Activated naive CD4-positive, alpha-beta T cell treated with Interleukin-2 at 50 U/mL for 16 hours (primary cell): ENCODE measurements at places on chromosomes 13 and 19.

DNA sequence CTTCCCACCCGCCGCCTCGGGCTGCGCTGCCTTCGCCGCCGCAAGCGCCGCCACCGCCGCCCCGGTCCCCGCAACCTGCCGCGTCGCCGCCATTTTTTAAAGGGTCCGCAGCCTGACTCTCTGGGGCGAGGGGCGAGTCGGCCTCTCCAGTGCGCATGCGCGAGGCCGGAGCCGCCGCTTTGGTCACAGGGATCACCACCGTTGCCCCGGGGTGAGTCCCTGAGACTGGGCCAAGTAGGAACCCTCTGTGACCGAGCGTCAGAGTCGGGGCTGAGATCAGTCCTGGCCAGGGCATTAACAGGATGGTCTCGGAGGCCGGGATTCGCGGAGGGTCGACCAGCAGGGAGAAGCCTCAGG, 42.6 kb downstream of the ZNF146 start:
- DNase-seq, result no peak

DNA sequence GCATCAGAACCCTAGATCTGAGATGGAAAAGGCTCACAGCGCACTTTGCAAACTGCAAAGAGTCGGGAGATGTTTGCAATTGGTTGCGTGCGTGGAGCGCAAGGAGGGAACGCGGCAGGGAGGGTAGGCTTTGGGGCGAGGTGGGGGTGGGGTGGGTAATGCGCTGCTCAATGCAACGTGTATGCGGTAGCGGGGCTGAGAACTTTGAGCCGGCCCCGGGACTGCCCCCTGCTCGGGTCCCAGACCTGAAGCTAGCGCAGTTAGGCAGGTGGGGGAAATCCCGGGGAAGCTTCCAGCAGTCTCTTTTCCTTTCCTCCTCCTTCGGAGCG, 971 bp downstream of the FOSB start:
- no peak for DNase-seq

- no peak for DNase-seq
Observed at GRCh38 chr19:18239303-18239702, 13.1 kb upstream of the PDE4C start.

DNA sequence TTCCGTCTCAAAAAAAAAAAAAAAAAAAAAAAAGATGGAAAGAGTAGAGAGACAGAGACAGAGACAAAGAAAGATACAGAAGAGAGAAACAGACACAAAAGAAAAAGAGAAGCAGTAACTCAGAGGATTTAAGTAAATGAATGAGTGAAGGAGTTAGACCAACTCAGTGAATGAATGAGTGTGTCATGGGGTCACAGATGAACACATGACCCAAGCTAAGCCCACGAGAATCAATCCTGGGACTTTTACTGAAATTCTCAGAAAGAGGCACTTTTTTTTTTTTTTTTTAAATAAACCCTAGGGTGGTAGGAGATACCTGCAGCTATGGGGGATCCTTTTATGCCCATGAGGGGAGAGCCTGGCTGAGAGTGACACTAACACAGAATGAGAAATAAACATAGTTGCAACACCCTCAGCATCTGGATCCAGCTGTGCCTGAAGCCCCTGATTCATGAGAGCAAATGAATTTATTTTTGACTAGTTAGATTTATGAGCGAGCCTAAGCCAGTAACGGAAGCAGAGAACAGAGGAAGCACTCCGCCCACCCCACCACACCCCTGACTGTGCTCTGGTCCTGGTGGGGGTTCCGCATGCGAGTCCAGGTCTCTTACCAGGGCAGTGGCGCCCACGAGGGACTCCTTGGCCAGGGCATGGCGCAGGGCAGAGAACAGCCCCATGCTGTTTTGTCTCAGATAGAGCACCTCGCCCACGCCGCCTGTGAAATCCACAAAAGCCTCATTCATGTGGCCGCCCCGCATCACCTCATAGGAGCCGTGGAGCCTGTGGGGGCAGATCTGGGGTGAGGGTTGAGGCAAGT, 4.6 kb downstream of the CAPN12 start:
- DNase-seq, result peak; percentile 50

DNA sequence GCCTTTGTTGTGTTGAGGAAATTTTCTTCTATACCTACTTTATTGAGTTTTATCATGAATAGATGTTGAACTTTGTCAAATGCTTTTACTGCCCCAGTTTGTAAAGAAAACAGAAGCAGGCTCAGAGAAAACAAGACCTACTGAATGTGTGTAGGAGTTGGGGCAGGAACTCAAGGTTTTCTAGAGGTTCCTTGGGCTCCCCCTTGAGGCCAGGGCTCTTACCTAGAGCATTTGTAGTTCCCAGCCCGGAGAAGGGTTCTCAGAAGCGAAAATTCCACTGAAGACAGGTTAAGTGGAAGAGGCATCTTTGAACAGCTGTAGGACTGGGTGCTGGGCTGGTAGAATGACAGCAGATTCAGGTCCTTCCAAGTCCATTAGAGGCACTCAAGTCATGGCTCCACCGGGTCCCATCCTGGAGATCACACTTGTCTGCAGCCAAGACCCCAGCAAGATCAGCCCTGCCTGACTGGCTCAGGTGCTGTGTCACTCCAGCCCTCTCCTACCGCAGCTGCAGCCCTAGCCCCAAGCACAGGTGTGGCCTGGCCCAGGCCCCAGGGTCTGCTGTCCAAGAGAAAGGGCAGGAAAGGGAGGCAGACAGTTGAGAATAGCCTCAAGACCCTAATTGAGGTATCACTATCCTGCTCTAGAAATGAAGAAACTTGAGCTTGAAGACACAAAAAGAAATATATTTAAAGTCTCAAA, 425.5 kb downstream of the PCDH20 start:
- DNase-seq, result no peak

DNA sequence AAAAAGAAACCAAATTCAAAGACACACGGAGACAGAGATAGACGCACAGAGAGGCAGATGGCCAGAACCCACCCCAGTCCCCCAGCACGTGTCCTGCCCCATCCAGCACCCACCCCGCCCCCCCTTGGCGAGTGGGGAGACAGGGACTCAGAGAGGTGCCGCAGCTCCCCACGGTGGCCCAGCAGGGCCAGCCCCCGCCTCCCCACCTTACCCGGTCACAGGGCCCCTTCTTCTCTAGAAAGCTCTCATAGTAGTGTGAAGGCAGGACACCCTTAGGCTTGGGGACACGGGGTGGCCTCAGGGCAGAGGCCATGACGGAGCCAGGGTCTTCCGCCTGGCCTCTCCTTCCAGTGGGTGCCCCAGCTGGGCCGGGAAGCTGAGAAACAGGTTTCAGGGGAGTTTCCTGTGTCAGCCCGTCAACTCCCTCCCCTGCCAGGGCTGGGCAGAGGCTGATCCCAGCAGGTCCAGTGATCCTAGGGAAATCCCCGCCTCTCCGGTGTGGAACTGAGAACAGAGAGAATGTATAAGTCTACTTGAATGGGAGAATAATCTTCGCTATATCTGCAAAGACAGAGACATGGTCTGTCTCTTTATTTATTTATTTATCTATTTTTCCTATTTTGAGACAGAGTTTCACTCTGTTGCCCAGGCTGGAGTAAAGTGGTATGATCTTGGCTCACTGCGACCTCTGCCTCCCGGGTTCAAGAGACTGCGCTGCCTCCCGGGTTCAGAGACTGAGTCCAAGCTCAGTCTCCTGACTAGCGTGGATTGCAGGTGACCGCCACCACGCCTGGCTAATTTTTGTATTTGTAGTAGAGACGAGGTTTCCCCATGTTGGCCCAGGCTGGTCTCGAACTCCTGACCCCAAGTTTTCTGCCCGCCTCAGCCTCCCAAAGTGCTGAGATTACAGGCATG, at the start of gene STAP2:
TSS of gene STAP2 (minus strand) at position 387 of the 915 bp plus-strand sequence. CDS start at position 313, 74 bp downstream.
- DNase-seq, result peak; percentile 40

DNA sequence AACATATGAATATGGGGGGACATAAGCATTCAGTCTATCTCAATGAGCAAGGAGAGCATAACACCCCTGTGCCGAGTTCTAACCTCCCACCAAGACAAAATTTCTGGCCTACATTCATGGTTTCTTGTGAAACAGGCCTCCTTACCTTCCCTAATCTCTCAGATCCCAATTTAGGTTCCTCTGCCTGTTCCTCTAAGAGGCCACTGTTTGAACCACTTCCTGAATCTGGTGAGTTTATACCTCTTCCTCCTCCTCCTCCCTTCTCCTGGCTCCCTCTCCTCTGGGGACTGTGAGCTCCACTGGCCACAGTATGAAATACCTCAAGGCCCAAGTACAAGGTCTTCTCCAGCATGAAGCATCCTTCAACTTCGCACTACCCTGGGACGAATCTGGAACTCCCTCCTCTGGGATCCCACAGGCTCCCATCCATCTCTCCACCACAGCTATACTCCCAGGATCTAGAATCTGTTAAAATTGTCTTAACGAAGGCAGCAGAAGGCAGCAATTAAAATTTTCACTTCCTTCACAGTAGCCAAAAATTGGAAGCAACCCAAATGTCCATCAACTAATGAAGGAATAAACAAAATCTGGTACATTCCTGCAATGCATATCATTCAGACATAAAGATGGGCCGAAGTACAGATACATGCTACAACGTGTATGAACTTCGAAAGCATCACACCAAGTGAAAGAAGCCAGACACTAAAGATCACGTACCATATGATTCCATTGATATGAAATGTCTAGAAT, 7.8 kb upstream of the SIGLECL1 start:
- no peak for DNase-seq

- DNase-seq, result no peak
Observed at GRCh38 chr19:41808663-41809566, 12.5 kb downstream of the CEACAM3 start.

DNA sequence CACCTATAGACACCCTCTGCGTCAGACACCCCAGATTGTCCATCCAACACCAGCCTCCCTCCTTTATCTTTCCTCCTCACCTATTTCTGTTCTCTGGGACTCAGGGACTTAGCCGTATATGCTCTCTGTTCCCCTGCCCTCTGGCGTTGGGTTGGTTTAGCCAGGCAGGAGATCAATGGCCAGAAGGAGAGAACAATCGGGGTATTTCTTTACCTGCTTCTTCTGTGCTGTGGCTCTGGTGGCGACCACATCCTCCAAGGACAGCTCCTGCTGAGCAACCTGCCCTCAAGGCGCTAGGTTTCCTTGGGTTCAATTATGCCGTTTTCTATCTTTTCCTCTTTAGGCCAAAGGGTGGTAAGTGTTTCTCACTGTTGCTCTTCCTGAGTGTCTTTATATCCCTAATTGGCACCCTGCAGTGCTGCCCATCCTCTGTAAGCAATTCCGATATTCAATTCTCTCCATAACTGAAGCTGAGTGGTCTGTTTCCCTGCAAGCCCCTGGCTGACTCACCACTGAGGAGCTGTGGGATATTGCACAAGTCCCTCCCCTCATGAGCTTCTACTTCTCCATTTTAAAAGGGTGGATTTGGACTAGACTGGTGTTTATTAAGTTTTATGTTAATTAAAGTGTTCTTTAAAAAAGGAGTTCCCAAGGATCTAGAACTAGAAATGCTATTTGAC, 63.7 kb upstream of the TMTC4 start:
- DNase-seq, result no peak

GRCh38 chr13:57123681-57124080, 17.0 kb upstream of the PRR20A start:
- DNase-seq, result no peak
